A172 (cell line): ENCODE measurements at places on chromosomes 6 and 20.

DNA sequence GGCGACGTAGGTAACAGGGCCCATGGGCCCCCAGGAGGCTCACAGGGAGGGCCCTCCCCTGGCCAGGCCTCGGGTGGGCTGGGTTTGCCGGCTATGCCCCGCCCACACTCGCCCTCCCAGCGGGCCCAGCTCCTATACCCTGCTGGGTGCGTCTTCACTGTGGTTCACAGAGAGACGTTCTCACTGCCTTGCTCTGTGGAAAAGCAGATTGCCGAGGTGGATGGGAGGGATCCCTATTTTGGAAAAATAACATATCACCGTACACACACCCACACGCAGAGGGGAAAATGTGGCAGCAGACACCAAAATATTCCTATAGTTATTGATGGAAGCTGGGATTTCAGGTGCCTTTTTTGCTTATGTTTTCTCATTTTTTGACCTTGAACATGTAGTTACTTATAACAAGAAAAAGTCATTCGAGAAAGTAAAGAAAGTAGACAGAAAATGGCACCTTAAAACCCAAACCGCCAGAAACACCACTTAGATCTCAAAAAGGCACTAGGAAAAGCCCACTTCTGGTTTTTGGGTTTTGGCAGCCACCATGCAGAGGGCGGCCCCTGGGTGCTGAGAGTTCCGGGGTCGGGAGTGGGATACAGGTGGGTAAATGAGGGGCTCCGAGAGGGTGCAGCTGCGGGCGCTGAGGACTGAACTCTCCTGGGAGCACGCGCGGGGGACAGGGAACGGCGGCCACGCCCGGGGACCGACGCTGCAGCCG, 49.4 kb downstream of the TMEM242 start:
- no peak for DNase-seq

DNA sequence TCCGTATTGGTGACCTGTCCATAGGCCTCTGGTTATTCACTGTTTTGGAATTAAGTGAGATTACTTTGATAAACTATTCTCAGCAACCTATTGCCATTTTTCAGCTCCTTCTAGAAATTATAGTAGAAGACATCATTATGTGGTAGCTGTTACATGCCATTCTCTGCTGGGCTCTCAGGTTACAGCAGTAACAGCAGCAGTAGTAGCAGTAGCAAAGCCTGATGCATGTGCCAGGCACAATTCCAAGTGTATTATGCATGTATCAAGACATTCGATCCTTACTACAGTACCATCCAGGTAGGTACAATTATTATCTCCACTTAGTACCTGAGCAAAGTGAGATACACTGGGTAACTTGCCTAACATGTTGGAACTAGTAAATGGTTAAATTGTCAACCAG, 74.3 kb downstream of the RPS12 start:
- no peak for DNase-seq

DNA sequence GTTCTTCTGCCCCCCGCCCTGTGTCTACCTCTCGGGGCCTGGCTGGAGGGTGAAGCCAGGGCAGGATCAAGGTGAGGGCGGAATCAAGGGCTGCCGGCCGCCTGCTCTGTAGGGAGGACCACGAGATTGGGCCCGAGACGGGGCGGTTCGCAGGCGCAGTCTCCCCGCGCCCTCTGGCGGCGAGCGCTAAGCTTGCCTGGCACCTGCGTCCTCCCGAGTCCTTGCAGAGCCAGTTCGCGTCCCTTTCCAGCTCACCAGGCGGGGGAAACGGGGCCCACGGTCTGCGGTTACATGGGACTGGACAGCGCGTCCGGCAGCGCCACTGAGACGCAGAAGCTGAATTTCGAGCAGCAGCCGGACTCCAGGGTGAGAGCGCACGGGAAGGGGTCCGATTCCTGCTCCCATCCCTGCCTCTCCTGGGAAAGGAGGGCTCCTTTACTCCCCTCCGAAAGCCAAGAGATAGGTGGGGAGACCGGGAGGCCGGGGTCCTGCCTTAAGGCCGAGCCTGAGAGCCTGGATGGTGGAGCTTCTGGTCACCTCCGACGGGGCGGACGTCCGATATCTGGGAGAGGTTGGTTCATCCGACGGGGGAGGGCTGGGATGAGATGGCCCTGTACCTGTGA, 3.6 kb upstream of the MATN4 start:
- DNase-seq, result no peak

DNA sequence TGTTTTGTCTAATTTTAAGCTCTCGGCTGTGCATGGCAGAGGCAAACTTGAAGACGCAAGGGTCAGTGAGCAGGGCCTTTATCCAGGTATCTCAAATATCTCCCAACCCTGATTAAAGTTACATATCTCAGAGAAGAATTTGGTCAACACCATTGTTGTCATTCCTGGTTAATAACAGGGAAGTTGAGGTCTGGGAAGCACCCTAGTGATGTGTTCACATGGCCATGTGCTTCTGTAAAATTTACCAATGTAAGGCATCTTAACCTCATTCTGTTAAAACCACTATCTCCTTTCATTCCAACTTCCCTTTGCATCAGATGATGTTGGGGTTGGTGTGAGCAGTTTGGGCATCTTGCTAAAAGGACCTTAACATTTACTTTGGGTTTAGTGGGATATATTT, 4.0 kb upstream of the FAM110A start:
- no peak for DNase-seq

DNA sequence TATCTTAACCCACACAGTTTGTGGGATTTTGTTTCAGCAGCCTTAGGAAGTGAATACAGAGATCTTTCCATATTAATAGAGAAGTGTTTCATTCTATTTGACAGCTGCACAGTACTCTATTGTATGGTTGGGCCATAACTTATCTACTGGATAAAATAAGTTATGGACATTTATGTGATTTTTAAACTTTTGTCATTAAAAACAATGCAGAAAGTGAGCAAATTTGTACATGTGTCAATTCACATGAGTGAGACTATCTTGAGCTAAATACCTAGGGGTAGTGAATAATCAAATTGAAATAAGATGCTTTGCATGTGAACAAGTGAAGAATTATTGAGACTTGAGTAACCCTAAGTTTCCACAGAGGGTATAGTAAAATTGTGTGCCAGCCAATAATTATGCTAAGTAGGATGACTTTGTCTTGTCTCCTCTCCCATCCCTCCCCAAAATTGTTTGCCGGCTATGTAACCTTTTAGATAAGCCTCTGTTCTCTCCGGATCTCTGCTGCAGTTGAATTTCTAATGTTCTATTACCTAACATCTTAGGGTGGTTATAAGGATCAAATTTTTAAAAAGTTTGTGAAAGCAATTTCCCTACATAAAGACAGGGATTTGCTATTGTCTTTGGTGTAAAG, 33.3 kb upstream of the TPBG start:
- no peak for DNase-seq

- no peak for DNase-seq
Measured at GRCh38 chr20:40232756-40233155, 456.3 kb downstream of the MAFB start.

DNA sequence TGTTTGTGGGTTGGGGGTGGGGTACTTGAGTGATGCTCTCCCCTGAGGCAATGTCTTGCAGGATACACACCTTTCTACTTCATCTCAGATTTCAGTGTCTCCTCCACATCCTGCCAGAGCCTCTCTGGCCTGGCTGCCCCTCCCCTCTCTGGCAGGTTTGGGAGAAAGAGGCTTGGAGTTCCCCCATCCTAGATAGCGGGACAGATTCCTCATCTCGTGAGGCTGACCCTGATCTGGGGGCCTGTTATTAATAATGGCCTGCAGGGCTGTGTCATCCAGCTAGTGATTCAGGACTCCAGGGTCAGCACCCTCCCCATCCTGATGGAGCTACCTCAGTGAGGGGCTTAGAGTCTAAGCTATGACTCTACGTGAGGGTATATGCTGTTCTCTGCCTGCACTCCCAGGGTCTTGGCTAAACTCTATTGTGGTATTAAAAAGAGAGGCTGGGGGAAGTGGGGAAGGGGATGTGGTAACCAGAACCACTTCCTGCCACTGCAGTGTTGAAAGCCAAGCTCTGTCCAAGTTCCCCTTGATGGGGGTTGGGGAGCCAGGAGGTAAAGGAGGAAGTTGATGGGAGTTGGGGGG, 3.7 kb upstream of the MMP9 start:
- no peak for DNase-seq
